ENCODE measurements at places on chromosomes 13 and 19.
A peak's percentile ranks its signal among the peaks of the same experiment; 100 is the strongest.

GRCh38 chr19:18489627-18490184, 32.2 kb downstream of the ELL start:
- no peak for DNase-seq

DNA sequence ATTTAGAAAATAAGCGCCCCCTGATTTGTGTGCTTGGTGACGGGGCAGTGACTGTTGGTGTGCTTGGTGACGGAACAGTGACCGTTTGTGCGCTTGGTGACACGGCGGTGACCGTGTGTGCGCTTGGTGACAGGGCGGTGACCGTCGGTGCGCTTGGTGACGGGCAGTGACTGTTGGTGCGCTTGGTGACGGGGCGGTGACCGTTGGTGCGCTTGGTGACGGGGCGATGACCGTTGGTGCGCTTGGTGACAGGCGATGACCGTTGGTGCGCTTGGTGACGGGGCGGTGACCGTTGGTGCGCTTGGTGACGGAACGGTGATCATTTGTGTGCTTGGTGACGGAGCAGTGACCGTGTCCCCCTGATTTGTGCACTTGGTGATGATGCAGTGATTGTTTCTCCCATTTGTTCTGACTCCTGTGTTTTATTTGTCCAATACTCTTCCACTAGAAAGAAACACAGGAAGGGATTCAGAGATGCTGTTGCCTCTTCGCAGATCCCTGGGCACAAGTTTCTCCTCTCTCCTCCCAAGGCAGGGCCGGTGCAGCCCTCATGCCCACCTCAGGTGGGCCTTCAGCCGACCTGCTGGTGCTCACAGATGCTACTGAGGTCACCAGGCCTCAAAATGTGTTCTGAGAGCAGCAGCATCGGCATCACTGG, 128.3 kb downstream of the ATP11A start:
- DNase-seq, result no peak

- no peak for DNase-seq
Observed at GRCh38 chr13:49810567-49811526, 18.4 kb upstream of the KPNA3 start.

DNA sequence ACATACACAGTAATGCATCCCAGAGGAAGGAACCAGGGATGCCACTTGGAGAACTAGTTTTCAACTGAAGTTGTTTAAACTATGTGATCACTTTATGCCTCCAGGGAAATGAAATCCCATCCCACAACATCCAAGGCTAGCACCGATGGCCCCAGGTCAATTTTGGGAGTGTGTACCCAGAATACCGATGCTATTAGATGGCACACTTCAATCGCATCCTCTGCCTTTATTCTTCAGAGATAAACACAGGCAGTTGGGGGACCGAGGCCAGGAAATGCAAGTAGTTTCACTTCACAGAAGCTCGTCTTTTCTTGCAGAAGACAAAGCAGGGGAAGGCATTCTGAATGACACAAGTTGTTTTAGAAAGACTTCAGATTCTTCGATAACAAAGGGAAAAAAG, 13.8 kb downstream of the STK24 start:
- peak; percentile 16 for DNase-seq

GRCh38 chr13:72029981-72030380, 163.0 kb upstream of the DACH1 start:
- no peak for DNase-seq

GRCh38 chr19:29483944-29484581, 41.7 kb upstream of the VSTM2B start:
- no peak for DNase-seq

DNA sequence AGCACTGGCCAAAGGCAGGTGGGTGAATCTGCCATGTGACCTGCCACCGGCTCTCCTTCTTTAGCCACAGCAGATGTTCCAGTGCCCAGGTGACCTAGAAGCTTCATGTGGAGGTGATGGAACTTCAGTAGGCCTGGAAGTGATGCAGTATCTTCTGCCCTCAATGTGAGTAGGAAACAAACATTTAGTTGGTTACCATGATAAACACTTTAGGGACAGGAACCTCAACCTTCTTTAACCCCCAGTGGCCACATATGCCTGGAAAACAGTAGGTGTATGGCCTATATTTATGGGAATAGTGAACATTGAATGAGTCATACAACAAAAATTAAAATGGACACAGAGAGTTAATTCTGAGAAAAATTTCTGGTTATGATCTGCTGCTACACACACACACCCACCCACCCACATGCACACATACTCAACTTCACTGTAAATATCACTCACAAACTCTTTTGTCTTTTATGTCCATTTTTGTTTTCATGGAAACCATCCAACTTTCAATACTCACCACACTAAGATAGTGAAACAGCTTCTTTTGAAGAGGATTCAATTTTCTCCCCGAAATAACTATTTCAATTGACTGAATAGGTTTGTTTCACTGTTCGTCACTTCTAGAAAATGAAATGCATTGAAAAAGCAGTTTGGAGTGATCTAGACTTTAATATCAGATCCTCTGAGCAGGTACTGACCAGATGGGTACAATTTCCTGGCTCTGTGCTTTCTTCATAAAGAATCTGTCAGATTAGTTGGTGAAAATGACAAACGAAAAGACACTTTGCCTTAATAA, 97.3 kb downstream of the STARD13 start:
- DNase-seq, result no peak

- DNase-seq, result no peak
Observed at GRCh38 chr13:96779691-96780090, 214.6 kb downstream of the OXGR1 start.

DNA sequence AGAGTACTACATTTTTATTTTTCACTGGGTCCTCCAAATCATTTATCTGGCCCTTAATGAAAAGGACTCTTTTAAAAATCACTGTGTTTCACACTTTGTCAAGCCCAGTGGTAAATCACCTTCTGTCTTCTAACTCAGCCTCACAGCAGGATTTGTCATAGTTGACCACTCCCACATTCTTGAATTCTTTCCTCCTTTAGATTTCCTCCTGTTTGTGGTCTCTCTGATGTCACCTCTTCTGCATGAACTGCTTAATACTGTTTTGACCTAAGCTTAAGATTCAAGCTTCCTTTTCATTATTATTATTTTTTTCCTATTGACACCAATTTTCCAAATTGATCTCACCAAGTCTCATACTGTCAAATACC, 899.8 kb upstream of the MIR17HG start:
- no peak for DNase-seq

GRCh38 chr13:84132491-84132890, 250.2 kb upstream of the SLITRK1 start:
- no peak for DNase-seq

DNA sequence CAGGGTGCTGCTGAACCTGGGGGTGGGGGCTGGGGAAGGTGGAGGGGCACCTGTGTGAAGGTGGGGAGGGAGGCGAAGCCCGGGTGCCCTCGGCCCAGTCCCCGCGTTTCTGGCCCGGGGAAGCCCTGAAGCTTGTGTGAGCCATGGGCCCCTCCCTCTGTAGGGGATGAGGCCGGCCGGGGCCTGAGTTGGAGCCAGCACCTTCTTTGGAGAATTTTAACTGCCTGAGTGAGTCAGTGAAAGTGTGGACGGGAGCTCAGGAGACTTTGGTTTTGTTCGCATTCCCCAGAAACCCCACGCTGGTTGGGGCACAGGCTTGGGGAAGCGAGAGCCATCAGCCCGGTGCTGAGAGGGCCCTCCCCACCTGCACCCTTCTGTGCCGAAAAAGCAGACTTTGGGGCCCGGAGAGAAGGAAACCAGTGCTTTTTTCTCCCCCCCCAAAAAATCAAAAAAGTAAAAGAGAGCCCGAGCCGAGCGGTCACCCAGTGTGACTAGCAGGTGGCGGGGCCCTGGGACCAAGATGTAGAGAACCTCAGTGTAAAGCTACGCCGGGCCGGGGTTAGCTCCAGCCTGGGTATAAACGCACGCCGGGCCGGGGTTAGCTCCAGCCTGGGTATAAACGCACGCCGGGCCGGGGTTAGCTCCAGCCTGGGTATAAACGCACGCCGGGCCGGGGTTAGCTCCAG, 45.1 kb downstream of the TMEM255B start:
- no peak for DNase-seq

GRCh38 chr19:55241143-55241934, 12.8 kb upstream of the TMEM86B start:
- DNase-seq, result no peak

DNA sequence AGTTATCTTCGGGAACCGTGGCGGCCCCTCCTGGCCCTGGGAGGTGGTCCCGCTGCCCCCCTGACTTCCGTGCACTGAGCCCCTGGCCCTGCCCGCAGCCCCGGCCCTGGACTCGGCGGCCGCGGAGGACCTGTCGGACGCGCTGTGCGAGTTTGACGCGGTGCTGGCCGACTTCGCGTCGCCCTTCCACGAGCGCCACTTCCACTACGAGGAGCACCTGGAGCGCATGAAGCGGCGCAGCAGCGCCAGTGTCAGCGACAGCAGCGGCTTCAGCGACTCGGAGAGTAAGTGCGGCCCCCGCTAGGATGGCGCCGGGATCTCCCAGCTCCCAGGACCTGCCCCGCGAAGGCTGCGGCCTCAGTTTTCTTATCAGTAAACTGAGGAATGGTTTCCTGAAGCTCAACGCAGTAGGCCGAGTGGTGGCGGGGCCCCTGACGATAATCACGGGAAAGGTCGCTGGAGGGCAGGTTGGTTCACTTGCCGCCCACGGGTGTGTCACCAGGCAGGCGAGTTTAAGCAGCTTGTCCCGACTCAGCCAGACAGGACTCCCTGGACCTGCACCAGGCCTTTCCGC, 924 bp downstream of the RGCC start:
- DNase-seq, result peak; percentile 50

DNA sequence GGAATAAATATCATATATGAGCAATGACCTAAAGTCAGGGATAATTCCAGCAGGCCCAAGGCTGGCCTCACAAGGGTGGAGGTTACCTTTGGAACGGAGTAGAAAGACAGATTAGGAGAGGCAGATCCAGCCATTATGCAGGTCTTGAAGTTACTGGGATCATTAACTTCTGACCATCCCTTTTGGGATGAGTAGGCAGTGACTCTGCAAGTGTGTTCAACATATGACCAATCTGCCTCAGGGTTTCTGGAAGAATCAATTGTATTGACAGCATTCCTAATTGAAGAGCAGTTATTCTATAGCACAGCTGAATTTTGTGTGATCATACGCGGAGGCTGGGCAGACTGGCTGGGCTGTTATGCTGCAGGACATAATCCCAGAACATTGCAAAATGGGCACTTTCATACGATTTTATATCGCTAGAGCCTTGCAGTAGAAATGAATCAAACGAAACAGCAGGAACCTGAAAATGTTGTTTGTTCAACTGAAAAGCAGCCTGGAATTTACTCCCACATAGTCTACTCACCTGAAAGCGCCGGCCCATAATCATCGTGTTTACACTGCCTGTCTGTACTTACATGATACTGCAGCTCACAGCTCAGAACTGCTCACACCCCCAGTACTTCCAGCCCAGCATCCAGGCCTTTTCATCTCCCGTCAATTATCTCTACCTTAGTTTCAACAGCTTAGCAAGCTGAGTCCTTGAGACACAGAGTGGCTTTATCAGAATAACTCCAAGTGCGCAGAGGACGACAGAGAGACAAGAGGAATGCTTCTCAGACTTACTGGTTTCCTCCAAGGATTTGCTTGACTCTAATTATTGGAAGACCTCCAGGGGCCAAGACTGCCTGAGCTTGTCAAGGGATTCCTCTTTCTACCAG, 556.1 kb downstream of the EFNB2 start:
- DNase-seq, result no peak

- no peak for DNase-seq
Observed at GRCh38 chr13:27979001-27979643, 9.4 kb downstream of the URAD start.

- no peak for DNase-seq
Observed at GRCh38 chr13:78594456-78594975, 8.8 kb downstream of the POU4F1 start.

GRCh38 chr19:18147396-18147795, 5.6 kb upstream of the PIK3R2 start:
- DNase-seq, result no peak

- no peak for DNase-seq
Observed at GRCh38 chr13:31739226-31739625, at the start of gene RXFP2. Gene RXFP2, plus strand, starts transcription at chr13:31739526. Its CDS starts 87 bp downstream, at chr13:31739613.

DNA sequence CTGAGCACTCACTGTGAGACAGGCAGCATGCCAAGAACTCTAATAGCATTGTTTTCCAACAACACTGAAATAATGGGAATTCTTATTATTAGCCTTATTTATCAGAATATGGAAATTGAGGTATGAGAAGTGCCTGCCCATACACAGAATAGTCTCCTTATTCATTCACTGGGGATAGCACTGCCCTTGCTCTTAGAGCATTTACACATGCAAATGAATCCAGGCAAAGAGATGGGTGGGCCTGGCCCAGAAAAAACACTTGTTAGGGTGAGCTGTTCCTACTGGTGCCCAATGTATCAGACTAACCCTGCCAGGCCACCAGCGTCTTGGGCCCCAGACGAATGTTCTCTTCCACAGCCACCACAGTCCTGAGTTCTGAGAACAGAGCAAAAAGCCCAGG, 112.9 kb downstream of the TUBA3C start:
- DNase-seq, result no peak

DNA sequence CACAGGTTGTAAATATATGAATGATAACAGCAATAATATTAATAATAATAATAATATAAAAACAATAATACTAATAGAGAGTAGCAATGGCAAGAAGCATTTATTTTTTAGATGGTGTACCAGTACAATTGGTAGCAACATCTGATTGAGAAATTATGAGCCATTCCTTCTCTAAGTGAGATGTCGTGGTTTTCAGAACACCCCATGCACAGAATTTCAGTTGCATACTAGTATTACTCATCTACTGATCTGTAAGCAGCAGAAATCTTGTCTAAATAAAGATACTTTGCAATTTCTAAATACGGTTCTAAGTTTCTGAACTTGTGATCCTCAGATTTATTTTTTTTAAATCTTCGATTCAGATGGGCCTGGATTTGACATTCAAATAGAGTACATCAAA, 788.0 kb upstream of the ATXN8OS start:
- DNase-seq, result no peak

- DNase-seq, result no peak
Observed at GRCh38 chr19:34904664-34905527, 21.8 kb upstream of the ZNF30 start.

DNA sequence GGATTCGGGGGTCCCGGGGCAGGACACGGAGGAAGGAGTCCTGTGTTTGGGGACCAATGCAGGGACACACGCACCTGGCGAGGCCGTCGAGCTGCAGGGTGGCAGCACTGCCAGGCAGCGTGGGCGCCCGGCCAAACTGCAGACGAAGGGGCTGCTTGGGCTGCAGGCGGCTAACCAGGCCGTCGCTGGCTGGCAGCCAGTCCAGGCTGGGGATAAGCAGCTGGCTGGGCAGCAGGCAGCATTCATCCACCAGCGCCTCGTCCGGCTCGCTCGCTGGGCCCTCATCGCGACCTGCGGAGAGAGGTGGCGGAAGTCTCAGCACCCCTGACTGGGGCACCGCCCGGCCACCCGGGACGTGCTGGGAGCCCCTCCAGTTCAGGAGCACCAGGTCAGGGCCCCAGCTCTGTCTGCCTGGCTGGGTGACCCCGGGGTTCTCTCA, 11.5 kb downstream of the CFD start:
- no peak for DNase-seq

- no peak for DNase-seq
Observed at GRCh38 chr13:105642511-105642958, 892.9 kb downstream of the EFNB2 start.

GRCh38 chr13:27971236-27971645, 2.1 kb upstream of the CDX2 start:
- no peak for DNase-seq

GRCh38 chr13:20869540-20869939, 33.0 kb downstream of the XPO4 start:
- DNase-seq, result no peak

GRCh38 chr19:33684538-33685232, 62.9 kb downstream of the CHST8 start:
- DNase-seq, result no peak

Measured in stimulated activated naive CD4-positive, alpha-beta T cell treated with Interleukin-2 at 50 U/mL for 16 hours (primary cell).